NCI-H2227 treated with DMSO at 0.1 percent for 48 hours (cell line): ENCODE measurements at places on chromosomes 12 and 14.

- no peak for DNase-seq
Measured at GRCh38 chr14:79179985-79180384, 1009.8 kb downstream of the NRXN3 start.

DNA sequence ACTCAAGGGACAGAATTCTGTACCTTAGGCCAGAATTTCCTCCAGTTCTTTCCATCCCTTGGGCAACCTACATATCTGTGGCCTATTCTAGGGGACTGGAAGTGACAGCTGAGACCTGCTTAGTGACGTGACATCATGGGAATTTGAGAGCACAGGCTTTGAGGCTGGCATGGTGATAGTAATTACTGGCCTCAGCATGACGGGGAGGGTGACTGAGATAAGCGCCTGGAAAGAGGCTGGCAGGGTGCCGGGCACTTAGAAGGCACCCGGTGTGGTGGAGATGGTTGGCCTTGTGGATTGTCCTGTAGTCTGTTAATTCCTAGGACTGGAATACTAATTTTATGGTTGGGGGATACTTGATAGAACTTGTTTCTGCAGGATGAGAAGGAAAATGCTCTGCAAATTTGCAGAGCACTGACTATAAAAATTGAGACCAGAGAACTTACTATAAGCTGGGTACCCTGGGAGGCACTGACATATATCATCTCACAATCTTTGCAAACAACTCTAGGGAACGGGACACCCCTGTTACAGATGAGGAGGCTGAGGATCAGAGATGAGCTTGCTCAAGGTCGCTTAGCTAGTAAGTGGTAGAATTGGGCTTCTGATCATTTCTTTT is 42.2 kb upstream of the TBX3 start:
- no peak for DNase-seq

DNA sequence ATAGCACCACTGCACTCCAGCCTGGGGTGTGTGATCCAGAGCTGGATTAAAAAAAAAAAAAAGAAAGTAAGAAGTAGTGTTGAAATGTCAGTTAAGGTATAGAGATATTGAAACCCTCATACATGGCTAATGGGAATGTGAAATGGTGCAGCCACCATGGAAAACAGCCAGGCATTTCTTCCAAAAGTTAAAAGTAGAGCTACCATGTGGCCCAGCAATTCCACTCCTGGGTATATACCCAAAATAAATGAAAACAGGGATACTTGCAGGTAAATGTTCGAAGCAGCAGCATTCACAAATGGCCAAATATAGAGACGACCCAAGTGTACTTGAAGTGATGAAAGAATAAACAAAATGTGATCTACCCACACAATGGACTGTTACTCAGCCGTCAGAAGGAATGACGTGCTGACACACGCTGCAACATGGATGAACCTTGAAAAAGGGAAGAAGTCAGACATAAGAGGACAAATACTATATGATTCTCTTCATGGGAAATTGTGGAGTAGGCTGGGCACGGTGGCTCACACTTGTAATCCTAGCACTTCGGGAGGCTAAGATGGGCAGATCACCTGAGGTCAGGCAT is 15.2 kb downstream of the IL31 start:
- no peak for DNase-seq

DNA sequence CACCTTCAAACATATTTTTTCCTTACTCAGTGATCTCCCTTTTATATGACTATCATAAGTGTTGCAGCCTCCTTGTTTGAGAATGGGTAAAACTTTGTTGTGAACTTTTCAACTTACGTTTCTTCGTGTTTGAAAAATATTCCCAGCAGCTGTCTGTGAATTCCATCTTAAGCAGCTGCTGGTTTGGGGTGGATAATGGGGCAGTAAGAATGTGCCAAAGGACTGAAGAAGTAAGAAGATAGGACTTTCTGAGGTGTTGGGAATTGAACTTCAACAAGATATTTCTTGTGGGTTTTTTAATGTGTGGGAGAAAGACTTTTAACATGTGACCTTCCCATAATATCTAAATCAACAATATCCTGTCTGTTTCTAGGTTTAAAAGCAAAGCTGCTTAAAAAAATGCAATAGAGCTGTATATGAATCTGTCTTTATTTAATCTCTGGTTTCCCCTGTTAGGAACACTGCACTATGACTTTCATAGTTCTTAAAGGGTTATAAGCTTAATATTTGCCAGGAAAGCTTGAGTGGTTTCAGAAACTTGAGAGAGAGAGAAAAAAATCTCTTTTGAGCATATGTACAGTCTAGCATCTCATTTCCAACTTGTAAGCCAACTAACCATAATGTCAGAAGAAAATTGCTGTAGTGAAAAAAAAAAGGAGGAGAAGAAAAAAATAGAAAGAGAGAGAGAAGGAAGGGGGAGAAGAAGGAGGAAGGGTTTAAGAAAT is 1659.2 kb upstream of the FLRT2 start:
- DNase-seq, result no peak

GRCh38 chr14:87630846-87631245 is 362.1 kb downstream of the GALC start:
- DNase-seq, result no peak

GRCh38 chr12:53381731-53382630 is 2.0 kb downstream of the SP1 start:
- no peak for DNase-seq

GRCh38 chr14:89771251-89771650 is 183.3 kb downstream of the EFCAB11 start:
- no peak for DNase-seq

- no peak for DNase-seq
Measured at GRCh38 chr14:61948376-61948775, 186.2 kb downstream of the SNAPC1 start.

- DNase-seq, result no peak
Measured at GRCh38 chr12:106816231-106816630, 41.7 kb downstream of the RIC8B start.

- no peak for DNase-seq
Measured at GRCh38 chr12:85609778-85610177, 226.4 kb downstream of the RASSF9 start.

GRCh38 chr12:79482323-79482722 is 208.4 kb downstream of the PAWR start:
- no peak for DNase-seq

DNA sequence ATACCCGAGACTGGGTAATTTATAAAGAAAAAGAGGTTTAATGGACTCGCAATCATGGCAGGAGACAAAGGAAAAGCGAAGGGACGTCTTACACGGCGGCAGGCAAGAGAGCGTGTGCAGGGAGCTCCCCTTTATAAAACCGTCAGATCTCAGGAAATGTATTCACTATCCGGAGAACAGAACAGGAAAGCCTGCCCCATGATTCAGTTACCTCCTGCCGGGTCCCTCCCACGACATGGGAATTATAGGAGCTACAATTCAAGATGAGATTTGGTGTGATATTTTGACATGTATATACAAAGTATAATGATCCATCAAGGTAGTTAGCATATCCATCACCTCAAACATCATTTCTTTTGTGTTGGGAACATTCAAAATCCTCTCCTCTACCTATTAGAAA is 2.3 kb upstream of the CDCA4 start:
- no peak for DNase-seq

DNA sequence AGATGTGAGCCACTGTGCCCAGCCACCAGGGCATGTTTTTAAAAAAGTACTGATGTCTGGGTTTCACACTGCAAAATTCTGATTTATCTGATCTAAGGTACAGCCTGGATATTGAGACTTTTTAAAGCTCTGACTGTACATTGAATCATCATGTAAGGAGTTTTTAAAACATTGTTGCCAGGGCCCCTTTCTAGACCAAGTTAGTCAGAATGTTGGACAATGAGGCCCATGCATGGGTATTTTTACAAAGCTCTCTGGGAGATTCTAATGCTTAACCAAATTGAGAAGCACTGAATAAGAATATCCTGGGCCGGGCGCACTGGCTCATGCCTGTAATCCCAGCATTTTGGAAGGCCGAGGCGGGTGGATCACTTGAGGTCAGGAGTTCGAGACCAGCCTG is 16.7 kb downstream of the TMEM19 start:
- DNase-seq, result no peak

GRCh38 chr14:88009486-88009885 is 4.6 kb downstream of the GPR65 start:
- DNase-seq, result no peak

DNA sequence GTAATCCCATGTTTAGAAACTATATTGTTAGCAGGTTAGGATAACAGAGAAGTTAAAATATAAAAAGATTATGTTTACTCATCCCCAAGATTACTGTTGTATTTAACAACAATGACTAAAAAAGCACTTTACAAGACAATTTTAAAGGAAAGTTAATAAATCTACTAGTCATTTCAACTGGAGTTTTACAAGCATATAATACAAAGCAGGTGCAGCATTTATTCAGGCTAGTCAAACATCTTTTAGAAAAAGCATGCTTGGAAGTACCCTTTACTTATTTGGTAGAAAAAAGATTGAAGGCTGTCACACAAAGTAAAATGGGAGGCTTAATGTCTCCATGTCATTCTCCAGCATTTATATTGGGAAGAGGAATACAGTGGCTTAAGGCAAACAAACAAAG is 80.6 kb downstream of the HEATR5A start:
- DNase-seq, result no peak

- no peak for DNase-seq
Measured at GRCh38 chr12:57011438-57012424, 4.6 kb downstream of the TAC3 start.

DNA sequence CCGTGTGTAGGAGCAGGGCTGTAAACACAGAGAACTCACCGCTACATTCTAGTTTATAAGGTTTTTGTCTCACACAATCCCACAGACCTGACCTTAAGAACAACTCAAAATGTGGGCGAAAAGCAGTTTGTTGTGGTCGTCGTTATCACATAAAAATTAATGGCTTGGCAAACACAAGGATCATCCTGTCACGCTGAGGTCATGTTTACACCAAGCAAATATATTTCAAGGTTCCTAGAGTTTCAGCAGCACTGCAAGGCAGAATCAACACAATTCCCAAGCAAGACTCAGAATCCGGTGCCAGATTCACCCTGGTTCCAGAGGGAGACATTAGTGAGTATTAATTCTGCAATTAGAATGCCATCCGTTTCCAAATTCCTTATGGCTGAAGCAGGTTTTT is 30.1 kb upstream of the MAP1LC3B2 start:
- no peak for DNase-seq

GRCh38 chr14:41986083-41986645 is 379.5 kb downstream of the LRFN5 start:
- DNase-seq, result no peak

DNA sequence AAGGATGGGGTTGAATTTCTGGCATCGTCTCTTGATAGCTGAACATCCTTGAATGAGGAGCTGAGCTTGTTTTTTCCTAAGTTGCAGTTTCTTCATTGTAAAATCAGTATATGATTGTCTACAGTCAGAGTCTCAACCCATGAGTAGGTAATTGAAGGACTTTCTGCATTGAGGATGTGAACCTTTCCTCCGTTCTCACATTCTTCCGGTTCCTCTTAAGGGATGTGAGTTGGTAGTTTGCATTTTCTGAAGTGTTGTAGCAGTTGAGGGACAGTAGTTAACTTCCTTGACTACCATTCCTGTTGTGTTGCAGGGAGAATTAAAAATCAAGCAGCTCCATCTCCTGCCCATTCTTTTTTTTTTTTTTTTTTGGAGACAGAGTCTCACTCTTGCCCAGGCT is 19.1 kb downstream of the TPCN1 start:
- no peak for DNase-seq

DNA sequence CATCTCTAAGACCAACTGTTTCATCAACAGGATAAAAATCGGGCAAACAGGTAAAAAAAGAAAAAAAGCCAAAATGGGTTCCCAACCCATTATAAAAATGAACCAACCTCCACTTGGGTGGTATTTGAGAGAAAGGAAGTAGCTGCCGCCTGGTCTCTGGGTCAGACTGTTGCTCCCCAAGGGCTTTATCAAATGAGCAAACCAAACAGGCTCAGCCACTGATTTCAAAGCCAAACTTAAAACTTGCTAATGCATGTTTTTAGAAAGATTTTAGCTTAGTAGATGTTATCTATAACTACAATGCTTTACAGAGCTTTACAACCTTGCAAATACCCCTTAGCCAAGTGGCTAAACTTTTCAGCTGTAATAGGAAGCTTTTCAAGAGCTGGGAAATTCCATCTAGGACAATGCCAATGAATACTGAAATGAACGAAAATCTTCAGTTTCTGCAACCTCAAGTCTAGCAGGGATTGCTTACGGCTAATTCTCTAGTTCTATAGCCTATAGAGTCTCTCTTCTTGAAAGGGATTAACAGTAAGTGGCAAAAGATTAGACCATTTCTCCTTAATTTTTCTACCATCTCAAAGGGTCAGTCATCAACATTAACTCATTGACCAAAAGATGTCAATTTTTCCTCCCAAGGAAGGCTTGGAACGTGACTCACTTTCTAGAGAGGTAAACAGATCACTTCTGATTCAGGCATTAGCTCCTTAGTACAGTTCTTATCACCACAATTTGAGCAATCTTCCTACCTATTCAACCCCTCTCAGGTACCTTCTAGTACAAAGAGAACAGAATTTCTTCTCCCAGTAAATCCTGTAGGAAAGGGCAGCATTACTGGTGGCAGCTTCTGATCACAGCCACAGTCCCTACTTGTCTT is 4.2 kb downstream of the PPM1H start:
- no peak for DNase-seq

DNA sequence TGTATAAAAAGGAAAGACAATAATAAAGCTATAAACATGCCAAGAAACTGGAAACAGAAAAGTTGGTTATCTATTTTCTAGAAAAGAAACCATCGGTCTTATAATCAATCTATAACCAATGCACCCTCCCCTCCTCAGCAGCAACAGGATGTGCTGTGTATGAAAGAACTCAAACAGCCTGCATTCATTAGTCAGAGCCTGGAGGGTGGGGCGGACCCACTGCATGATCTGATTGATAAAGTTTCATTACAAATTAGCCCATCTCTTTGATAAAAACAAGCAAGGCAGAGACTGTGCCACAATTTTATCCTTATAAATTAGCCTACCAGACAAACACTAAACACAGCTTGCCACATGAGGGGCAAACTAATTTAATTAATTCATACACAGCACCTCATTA is 448.1 kb downstream of the BCAT1 start:
- no peak for DNase-seq

- no peak for DNase-seq
Measured at GRCh38 chr14:105329411-105330150, 15.0 kb downstream of the PACS2 start.

GRCh38 chr12:28517101-28517500 is 326.8 kb downstream of the CCDC91 start:
- DNase-seq, result no peak

GRCh38 chr12:9064815-9065606 is 50.7 kb downstream of the A2M start:
- DNase-seq, result peak; percentile 1
